ENCODE measurements at places on chromosomes 5 and 9.

- DNase-seq = peak; percentile 22
Observed at GRCh38 chr5:139543423-139543991, 17.6 kb upstream of the UBE2D2 start.

DNA sequence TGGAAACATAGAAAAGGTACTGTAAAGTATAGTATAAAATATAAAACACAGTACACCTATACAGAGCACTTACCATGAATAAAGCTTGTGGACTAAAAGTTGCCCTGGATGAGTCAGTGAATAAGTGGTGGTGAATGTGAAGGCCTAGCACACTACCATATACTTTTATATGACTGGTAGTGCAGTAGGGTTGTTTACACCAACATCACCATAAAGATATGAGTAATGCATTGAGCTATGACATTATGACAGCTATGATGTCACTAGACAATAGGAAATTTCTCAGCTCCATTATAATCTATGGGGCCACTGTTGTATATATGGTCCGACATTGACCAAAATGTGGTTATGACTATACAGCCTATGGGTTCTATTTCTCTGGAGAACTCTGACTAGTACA is 291.8 kb upstream of the ACTBL2 start:
- DNase-seq = no peak

DNA sequence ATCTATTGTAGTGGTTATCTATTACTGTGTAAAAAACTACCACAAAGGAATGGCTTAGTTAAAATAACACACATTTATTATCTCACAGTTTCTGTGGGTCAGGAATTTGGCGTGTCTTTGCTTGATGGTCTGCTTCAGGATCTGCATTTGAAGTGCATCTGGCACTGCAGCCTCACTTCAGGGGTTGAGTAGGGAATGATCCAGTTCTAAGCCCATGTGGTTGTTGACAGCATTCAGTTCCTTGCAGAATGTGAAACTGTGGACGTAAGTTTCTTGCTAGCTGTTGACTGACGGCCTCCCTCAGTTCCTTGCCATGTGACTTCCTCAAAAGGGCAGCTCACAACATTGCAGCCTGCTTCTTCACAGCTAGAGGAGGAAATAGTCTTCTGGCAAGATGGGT is 2.1 kb upstream of the OGN start:
- peak; percentile 60 for DNase-seq

DNA sequence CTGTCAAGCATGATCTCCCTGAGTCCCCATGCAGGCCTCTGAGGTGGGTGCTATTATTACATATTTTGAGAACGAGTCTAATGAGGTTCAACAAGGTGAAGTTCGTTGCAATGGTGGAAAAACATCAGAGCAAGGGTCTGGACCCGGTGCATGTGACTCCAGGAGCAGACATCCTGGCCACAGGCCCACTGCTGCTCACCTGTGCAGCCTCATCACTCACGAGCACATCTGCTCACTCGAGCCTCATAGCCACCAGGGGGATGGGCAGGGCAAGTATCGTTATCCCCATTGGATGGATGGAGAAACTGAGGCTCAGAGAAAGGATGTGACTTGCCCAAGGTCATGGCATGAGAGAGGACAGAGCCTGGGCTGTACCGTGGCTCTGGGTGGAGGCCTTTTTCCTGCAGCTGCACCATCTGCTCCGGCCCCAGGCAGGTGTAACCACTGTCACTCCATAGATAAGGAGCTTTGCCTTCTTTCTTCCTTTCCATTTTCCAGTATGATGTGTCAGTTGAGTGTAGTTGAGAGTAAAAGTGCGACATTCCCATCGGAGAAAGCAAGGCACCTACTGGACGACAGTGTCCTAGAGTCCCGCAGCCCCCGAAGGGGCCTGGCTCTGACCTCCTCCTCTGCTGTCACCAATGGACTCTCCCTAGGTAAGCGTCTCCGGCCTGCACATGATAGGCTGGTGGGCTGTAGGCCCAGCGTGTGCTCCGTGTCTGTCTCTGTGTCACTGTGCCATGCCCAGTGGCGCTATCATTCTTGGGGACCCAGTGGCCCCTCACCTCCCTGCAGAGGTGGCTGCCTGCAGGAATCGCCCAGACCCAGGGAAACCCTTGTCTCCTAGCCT is 68.4 kb upstream of the GARNL3 start:
- DNase-seq = no peak

DNA sequence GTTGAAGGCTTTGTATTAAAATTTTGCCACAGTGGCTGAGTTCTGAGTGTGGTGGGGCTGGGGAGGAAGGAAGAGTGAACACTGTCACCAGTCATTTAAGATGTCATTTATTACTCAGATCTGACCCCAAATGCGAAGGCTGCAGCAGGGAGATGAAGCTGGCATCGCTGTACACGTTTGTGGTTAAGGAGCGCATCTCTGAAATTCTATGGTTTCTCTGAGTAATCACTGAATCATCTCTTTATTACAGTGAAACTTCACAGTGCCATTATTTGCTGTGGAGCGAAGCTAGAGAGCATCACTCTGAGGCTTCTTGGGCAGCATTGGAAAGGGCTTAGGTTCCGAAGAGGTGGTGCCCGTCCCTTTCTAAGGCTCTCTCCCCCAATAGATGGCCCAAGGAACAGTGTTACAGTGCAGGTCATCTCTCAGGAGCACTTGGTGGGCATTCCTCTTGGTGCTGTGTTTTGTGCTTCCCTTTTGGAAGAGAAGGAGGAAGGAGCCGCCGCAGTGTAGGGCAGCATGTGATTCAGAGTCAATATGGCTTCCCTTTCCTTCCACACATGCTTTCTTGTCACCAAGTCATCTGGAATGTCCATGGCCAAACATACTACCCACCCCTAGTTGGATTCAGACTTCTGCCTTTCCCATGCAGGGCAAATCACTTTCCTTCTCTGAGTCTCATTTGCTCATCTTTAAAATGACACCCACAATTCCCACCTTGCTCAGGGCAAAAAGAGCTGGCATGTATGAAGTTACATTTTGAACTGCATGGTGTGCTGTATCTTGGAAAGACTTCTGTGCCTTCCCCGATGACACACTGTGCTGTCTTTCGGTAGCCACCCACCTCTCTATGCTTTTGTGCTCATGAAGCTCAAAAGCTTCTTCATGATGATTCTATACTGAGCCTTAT is 9.3 kb upstream of the TEX48 start:
- peak; percentile 84 for DNase-seq

DNA sequence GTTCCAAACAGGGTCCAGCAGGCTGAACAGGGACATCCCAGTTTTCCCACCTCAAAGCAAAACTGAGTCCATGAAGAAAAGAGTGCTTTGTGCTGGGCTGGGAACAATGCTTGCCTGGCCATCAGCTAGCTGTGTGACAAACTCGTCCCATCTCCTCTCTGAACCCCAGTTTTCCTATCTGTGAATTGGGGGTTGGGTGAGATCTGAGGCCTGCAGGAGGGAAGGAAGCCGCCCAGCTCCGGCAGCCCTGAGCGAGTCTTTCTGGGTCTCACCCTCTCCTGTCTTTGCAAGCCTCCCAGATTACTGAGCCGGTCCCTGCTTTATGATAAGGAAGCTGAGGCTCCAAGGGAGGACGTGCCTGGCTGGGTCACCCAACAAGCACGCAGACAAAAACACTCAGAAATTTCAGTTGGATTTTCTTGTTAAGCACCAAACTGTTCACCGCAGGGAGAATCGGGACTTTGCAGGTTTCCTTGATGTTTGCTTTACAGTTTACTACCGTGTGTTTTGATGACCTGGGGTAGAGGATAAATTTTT is 82.6 kb upstream of the LMX1B start:
- no peak for DNase-seq

GRCh38 chr5:125289606-125290005 is 543.2 kb upstream of the ZNF608 start:
- DNase-seq = no peak

GRCh38 chr5:143121135-143121475 is 282.4 kb downstream of the NR3C1 start:
- no peak for DNase-seq

GRCh38 chr9:124222918-124223720 is 34.6 kb upstream of the NEK6 start:
- peak; percentile 45 for DNase-seq

GRCh38 chr5:32859211-32859641 is 148.1 kb downstream of the NPR3 start:
- peak; percentile 53 for DNase-seq

DNA sequence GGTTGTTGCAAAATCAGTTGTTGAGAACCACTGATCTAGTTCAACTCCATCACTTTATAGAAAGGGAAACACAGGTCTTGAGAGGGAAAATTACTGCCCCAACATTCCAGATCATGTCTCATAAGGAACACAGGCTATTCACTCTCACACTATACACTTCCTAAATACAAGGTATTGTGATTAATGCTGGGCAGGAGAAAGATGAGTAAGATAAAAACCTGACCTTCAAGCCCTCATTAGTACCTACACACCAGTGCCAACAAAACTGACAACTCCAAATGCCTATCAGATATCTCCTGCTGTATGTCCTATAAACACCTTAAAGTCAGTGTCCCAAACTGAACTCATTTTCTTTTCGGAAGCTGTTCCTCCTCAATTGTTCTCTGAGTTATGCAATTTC is 8.2 kb downstream of the GNE start:
- peak; percentile 6 for DNase-seq

DNA sequence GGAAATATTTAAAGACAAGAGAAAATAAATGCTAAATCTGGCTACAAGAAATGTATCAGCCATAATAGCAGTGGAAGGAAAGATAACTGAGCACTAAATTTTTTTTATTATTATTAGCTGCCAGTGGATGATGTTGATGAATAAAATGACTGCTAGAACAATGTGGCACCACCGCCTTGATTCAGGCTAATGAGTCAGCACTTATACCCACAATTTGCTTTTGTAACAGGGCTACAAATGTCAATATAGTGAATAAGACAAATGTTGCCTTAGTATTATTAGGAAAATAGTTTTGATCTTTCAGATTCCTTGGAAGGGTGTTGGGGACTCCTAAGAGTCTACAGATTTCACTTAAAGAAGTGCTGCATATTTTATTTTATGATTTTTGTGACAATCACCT is 555.2 kb upstream of the GRAMD2B start:
- DNase-seq = no peak

DNA sequence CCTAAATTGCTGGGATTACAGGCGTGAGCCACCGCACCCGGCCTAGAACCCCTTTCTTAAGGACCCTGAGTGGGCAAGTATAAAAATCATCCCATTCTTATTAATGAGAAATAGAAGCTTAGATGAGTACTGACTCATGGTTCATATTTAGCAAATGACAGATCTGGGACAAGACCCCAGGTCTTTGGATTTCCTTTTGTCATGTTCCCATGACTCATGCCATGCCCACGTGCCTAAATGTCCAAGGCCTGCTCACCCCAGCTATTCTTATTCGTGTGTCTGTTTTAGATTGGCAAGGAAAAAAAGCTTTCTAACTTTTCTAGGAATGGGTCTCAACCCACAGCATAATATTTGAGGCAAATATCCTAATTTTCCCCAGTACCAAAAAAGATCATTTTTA is 57.7 kb upstream of the RPS23 start:
- no peak for DNase-seq

- DNase-seq = peak; percentile 66
Observed at GRCh38 chr5:169914766-169915165, 65.5 kb downstream of the INSYN2B start.

DNA sequence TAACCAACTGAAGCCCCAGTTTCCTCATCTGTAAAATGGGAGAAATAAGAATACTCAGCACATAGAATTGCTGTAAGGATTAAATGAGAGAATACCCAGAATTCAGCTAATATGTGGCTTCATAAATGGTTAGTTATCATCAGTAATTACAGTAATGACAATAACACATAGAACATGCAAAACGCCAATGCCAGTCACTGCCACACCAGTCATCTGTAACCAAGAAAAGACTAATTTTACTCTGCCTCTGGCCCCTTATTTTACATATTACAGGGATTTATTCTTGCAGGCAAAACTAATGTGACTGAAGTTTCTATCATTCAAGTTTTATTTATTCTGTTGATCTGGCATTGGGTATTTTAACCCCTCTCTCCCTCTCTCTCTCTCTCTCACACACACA is 46.5 kb downstream of the EBF1 start:
- DNase-seq = no peak
